ENCODE measurements at places on chromosomes 4 and X.

DNA sequence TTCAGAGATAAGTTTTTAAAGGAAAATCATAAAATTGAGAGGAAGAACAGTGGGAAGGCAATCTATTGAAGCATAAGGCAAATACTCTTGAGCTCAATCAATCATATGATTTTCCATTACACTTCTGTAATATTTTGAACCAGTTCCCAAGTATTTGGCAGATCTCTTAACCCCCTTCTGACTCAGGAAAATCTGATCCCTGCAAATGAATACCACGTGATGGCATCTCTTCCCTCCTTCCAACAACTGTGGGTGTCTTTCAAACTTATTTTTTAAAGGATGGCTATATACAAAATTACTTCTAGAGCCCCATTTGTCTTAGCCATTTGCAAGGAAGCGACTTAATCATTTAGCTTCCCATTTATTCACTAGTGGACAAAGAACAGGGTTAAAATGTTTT is 41.9 kb downstream of the AMOT start:
- no peak for DNase-seq

GRCh38 chr4:170589597-170590191 is 499.9 kb upstream of the AADAT start:
- no peak for DNase-seq

DNA sequence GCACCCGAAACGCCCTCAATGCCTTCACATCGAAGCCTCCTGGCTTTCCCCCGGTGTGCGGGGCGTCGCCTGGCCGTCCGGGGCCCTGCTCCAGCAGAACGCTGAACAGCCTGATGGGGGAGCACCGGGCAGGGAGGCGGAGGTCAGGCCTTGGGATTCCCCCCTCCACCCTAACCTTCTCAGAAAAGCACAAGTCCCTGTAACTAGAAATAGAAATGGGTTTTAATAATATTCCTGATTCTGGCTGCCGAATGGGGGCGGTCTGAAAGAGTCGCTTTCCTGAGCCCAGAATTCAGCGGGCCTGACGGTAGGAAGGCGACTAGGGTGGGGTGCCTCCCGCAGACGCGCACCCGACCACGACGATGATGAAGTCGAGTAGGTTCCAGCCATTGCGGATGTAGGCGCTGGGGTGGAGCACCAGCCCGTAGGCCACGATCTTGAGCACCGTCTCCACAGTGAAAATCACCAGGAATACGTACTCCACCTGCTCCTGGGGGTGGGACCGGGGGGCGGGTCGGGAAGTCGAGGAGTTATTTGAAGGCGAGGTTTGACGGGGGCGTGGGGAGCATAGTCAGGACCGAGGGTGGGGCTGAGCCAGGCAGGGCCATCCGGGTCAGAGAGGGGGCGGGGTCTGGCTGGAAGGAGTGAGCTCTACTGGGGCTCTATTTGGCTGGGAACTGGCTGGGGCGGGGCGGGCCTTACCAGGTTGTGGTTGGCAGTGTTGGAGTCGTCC is 2.5 kb downstream of the CACNA1F start:
- peak; percentile 61 for DNase-seq

- DNase-seq: peak; percentile 33
These were observed 14.4 kb upstream of the FAM9A start for GRCh38 chrX:8815460-8816065.

Measured in CD4-positive, alpha-beta T cell treated with Interleukin-15 for 4 hours (primary cell).